GOT3 (cell line): ENCODE measurements at places on chromosomes 16 and 17.
A peak's percentile ranks its signal among the peaks of the same experiment; 100 is the strongest.

DNA sequence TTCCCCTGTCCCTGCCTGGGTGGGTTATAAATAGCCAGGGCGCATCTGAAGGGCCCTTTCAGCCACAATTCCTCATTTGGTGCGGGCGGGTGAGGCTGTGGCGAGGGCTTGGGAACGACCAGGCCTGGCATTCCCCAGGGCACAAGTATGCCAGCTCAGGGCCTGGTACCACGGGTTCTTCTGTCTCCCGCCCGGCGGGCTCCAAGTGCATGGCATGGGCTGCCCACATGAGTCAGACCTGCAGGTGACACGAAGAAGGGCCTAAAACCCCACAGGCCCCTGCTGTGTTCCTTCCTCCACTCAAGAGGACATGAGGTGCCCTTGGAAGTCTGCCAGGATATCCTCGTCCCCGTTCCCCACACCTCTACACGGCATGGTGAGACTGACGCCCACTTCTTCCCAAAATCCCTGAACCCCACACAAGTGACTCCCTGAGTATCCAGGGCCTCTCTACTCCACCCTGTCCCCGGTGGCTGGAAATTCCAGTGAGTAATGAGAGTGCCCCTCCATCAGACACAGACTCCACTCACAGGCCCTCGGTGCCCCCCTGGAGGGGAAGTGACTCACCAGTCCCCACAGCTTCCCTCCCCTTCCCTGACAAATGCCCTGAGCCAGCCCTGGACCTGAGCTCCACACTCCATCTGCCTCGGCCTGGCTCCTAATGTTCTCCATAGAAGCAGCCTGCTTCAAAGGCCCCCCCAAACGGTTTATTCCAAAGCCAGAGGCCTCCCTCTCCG lies 68.8 kb downstream of the ABR start:
- peak; percentile 32 for DNase-seq

GRCh38 chr16:67423611-67424260 lies 7.2 kb upstream of the HSD11B2 start:
- no peak for DNase-seq

DNA sequence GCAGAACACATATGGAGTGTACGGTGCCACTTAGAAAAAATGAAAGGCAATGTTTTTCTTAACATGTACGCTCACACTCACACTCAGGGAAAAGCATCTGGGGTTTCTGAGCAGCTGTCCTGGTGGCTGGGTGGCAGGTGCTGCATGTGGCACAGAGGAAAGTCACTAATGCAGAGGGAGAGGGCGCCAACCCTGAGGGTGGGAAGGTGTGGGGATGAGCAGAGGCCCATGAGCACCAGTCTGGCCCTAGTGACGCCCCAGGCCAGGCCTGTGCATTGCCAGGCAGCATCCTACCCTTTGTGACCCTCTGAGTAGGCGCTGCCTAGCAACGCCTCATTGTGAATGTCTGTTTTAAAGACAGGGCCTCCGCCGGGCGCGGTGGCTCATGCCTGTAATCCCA lies 19.1 kb upstream of the LCMT1 start:
- DNase-seq, result no peak

GRCh38 chr17:49910094-49910857 lies 58.7 kb upstream of the DLX4 start:
- no peak for DNase-seq

- DNase-seq, result no peak
These were observed 11.1 kb downstream of the PRCD start for GRCh38 chr17:76550712-76551615.

DNA sequence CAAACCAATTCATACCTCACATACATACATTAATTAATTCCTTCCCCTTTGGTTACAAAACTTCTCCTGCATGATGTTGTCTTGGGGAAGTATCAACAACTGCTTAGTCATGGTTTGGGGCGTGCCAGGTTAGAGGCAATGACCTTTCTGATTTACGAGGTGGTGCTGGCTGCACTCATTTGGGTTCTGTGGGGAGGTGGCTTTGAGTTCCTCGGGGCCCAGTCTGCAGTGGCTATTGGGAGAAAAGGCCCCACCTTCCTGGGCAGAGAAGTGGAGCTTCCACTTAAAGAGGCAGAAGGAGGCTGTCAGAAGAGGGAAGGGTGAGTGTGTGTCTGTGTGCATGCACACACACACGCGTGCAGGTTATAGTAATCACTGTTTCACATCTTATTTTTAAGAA lies 10.2 kb upstream of the ETV4 start:
- peak; percentile 17 for DNase-seq

DNA sequence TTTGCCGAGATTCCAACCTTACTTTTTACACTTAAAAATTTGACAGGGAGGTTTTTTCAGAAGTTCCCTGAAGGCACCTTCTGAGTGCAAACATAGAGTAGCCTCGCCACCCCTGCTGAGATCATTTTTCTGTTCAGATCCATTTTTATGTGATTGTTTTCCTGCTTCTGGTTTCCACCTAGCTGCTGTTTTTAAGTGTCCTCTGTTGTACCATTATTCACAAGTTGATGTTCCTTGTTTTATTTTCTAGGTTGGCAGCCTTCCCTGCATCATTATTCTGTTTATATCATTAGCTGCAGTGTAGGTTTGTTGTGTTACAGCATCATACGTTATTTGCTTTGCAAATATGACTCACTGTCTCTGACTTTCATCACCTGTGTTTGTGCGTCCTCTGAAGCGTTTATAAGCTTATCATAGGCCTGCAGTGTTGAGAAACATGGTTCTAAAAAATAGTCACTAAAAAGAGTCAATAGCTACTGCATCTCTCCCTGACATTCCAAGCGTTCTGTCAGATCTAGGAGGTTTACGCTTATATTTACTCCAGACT lies 116.9 kb upstream of the CLEC3A start:
- no peak for DNase-seq

DNA sequence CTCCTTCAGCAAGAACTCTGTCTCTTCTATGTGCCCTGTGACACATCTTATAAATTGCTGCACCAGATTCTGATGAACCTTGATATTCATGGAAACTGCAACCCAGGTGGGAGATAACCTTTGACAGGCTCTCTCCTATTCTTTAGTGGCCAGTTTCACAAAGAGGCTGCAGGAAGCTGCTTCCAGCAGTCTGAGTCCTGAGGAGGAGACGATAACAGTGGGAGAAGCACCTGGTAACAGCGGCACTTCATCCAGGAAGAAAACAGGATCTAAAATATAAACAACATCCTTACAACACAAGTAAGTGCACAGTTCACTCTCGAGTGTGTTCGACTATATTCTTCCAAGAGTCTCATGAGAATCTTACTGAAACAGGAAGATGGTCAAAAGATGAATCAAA lies 180.1 kb downstream of the MAP2K6 start:
- DNase-seq, result no peak

- DNase-seq, result no peak
These were observed 2.3 kb downstream of the TPSG1 start for GRCh38 chr16:1222553-1223354.

DNA sequence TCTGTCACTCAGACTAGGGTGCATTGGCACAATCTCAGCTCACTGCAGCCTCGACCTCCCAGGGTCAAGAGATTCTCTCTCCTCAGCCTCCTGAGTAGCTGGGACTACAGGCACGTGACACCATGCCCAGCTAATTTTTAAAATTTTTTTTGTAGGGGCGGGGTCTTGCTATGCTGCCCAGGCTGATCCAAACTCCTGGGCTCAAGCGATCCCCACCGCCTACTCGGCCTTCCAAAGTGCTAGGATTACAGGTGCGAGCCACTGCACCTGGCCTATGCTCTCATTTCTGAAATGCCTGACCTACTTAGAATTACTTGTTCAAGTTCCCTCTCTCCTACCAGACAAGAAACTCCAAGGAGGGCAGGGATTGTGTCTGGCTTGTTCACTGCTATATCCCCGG lies 5.1 kb upstream of the GP2 start:
- DNase-seq, result no peak

GRCh38 chr17:36846410-36847292 lies 90.6 kb upstream of the LHX1 start:
- no peak for DNase-seq

- no peak for DNase-seq
These were observed 40.2 kb downstream of the OSBPL7 start for GRCh38 chr17:47781397-47781796.

GRCh38 chr17:43759836-43760235 lies 1.2 kb upstream of the SOST start:
- no peak for DNase-seq

DNA sequence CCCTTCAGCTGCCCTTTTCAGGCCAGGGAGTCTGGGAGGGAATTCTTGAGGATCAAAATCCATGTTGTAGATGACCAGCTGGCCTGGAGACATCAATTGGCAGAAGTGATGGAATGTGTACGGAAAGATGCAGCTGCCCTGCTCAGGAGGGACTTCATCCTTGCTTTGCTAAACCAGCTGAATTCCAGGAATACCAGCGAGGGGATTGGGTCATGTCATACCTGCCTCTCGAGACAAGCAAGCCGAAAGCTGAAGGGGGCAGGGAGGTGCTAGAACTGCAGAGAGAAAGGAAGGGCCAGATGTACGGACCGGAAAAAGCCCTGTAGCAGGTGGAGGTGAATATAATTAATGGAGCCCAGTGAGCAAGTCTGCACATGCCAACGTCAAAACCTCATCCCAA lies 25.6 kb upstream of the NTN1 start:
- DNase-seq, result no peak

DNA sequence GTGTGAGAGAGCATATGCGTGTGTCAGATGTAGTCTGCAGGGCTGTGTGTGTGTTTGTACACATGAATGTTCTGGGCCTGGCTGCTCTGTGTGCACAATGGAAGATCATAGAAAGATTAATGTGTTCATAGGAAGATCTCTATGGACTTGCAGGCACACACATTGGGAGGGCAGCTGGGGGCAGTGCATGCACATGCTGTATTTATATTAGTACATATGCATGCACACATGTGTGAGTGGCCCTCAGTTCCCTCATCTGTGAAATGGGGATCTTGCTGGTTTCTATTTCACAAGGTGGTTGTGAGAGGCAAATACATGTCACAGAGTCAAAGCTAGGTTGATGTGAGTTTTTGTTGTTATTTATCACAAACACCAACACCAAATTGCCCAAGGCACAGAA lies 2.1 kb downstream of the CA7 start:
- DNase-seq, result no peak

- no peak for DNase-seq
These were observed 58.3 kb downstream of the RBFOX1 start for GRCh38 chr16:7390974-7391373.

GRCh38 chr17:52143542-52143941 lies 15.0 kb downstream of the CA10 start:
- DNase-seq, result no peak

GRCh38 chr16:70746708-70747424 lies 54.1 kb downstream of the VAC14 start:
- DNase-seq, result peak; percentile 64

DNA sequence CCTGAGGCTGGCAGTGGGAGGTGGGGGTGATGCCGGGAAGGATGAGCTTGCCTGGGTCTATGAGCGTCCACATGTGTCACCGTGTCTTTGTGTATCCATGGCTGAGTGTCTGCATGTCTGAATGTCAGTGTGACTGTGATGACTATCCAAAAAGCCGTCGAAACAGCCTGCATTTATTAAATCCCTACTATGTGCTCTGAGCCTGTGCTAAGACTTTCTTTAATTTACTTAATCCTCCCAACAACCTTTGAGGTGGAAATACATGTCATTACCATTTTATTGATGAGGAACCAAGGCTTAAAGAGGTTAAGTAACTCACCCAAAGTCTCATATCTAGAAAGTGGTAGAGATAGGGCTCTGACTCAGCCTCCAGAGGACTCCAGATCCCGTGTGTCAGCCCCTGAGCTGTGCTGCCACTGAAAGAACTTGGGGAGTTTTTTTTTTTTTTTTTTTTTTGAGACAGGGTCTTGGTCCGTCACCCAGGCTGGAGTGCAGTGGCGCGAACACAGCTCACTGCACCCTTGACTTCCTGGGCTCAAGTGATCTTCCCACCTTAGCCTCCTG lies 20.0 kb downstream of the ARHGAP23 start:
- DNase-seq, result no peak

- DNase-seq, result no peak
These were observed 14.1 kb upstream of the CDRT4 start for GRCh38 chr17:15481481-15481880.

- DNase-seq, result no peak
These were observed 323.0 kb downstream of the CBLN1 start for GRCh38 chr16:48958681-48959080.

- no peak for DNase-seq
These were observed 293.4 kb downstream of the XYLT1 start for GRCh38 chr16:17177242-17177958.

- peak; percentile 87 for DNase-seq
These were observed 8.4 kb upstream of the GLIS2 start for GRCh38 chr16:4307215-4308037.

GRCh38 chr17:33531311-33531710 lies 238.2 kb upstream of the ASIC2 start:
- no peak for DNase-seq

- DNase-seq, result no peak
These were observed 52.1 kb downstream of the KLHDC4 start for GRCh38 chr16:87713451-87714229.

GRCh38 chr17:35080536-35080935 lies 17.0 kb upstream of the RFFL start:
- no peak for DNase-seq

DNA sequence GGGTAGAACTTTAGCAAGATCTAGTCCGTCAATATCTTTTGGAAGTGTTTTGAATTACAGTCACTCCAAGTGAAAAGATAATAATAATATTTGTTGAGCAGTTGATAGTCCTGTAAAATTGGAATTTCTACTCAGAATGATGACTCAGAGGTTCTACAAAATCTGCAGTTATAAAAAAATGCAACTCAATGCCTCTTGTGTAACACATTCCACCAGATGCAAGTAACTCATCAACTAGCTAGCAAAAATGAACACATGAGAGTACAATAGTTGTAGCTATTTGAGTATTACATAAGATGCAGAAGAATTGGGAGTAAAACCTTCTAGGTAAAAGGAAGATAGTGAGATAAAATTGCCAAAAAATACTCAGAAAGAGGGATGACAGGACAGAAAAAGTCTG lies 177.2 kb downstream of the CDH8 start:
- no peak for DNase-seq

- DNase-seq, result no peak
These were observed 27.9 kb downstream of the IGFBP4 start for GRCh38 chr17:40470932-40471828.

GRCh38 chr17:7572588-7573323 lies 6.7 kb upstream of the CD68 start:
- DNase-seq, result peak; percentile 99

- no peak for DNase-seq
These were observed 40.0 kb downstream of the SOST start for GRCh38 chr17:43718544-43718943.

GRCh38 chr16:79653373-79653891 lies 52.9 kb upstream of the MAF start:
- no peak for DNase-seq
